ENCODE measurements at places on chromosomes 16 and 17.

- peak; percentile 16 for DNase-seq
These were observed 60.7 kb upstream of the ADCY9 start for GRCh38 chr16:4176906-4177417.

DNA sequence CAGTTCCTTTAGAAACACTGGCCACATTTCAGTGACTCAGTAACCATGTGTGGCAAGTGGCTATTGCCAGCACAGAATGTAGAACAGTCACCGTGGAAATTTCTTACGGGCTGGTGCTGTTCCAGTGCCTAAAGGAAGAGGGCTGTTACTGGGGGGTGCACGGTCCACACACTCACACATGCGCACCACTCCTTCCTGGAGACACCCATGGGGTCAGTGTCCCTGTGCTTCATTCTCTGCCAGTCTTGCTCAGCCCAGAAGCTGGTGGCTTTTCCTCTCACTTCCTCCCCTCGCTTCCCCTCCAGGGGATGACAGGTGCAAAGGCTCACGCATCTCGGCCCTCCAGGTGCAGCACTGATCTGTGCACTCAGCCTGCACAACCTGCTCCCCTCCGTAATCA, 115.6 kb downstream of the CCDC182 start:
- DNase-seq, result no peak

- DNase-seq, result peak; percentile 51
These were observed 47.5 kb downstream of the WNT3 start for GRCh38 chr17:46770818-46771560.

GRCh38 chr16:79599837-79600637, 500 bp downstream of the MAF start:
- peak; percentile 60 for DNase-seq

DNA sequence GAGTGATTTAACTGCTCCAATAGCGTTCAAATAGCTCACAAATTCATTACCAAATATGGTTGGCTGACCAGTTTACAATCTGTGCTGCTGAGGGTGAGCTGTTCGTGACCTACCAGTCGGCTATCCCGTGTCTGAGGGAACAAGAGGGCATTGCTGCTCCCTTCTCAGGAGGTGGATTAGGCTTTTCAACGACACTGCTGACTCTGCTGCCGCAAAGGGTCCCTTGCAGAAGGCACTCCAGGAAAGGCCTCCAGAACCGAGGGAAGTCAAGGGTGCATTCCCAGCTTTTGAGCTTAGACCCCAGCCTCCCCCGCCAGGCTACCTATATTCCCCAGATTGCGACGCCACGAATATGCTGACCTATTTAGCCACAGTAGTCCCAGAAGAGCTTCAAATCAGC, 32.3 kb downstream of the GJC1 start:
- DNase-seq, result no peak

DNA sequence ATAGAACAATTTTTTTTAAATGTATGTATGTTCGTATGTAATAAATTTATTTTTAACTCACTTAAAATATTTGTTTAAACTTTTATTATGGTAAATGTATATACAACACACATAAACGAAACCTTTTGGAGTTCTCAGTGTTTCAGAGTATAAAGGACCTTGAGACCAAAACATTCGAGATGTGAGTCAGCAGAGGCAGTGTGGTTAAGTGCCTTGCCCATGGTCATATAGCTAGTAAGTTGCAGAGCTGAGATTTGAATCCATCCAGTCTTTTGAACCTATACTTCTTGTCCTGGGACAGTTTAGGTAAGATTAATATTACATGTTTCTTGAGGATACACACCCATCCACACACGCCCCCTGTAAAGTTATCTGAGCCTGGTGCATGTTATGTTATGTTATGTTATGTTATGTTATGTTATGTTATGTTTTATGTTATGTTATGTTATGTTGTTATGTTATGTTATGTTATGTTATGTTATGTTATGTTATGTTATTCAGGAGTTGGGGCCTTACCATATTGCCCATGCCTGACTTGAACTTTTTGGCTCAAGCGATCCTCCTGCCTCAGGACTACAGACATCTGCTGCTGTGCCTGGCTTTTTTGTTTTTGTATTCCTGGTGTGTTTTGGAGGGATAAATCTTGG, 41.8 kb downstream of the TNRC6A start:
- no peak for DNase-seq

GRCh38 chr16:25868106-25868505, 176.3 kb downstream of the HS3ST4 start:
- DNase-seq, result no peak

DNA sequence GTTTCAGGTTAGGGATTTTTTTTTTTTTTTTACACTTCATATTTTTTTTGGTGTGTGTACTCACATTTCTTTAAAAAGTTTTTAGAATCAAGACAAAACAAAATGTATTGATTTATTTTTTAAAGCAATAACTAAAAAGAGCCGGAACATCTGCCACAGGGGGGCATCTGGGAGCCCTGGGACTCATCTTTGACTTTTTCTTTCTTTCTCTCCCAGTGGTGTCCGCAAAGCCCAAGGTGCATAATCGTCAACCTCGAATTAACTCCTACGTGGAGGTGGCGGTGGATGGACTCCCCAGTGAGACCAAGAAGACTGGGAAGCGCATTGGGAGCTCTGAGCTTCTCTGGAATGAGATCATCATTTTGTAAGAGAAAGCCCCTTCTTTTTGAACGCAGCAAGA, 36.3 kb downstream of the WWP2 start:
- no peak for DNase-seq

DNA sequence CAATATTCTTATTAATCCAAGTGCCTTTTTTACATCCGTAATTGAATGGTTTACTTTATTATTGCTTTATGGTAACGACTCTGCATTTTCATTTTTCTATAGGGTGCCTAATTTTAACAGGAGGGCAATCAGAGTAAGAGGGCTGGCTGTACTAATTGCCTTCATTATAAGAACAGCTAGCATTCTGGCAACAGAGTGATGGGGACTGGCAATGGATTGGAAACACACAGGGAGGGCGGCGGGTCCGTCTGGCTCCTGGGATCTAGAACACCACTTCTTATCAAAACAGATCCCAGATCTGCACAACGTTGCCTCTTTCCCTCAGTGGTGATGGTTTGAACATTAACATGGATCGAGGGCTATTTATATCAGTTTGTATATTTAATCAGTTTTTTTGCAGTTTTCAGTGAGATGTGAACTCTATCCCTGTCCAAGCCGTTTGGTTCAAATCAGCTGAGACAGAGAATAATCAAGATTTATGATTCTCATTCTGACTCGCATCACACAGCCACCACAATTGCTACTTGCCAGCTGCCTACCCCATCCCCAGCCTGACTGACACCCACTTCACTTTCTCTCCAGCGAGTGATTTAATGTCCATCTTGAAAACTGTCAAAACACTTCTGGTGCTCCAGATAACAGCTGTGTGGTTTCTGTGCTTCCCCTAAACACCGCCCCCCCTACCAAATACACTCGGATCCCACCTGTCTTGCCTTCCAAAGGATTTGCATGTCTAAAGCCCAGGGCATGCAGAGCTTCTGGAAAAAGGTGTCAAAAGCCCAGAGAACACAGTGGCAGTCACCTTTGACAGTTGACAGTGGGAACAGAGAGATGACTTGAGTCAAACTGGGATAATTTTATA, 327.9 kb downstream of the HS3ST4 start:
- no peak for DNase-seq

DNA sequence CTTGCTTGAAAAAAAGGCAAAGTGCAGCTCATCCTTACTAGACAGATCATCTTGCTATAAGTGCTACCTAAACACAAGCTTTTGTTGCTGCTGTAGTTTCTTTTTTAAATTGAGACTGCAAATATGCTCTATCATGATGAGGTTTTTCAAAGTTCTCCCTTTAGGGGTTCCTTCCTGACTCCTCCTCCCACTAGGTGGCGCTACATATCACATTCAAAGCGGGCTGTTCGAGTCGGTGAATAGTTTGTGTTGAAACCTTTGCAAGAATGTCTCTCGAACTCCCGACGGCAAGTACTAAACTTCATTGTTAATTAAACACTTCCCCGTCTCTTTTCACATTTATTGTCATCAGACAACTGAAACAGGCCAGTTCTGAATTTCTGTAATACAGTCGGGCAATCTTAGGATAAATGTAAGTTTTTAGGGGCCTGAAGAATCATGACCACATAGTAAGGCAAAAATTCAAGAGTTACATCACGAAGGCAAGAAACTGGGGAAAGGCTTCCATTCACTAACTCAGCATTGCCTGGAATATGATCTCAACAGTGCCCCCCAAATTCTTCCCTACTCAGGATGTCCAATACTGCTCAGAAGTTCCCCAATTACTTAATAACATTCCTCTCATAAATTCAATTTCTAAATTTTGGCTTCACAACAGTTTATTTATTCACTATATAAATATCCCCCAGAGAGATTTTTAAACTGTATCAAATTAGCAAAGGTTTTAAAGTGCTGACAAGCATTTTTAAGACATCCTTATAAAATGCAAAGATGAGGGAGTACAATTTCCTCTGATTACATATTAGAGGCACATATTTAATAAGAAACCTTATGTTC, 6.7 kb downstream of the HS3ST3A1 start:
- peak; percentile 85 for DNase-seq

GRCh38 chr17:81578038-81578441, 25.9 kb upstream of the FAAP100 start:
- DNase-seq, result no peak

DNA sequence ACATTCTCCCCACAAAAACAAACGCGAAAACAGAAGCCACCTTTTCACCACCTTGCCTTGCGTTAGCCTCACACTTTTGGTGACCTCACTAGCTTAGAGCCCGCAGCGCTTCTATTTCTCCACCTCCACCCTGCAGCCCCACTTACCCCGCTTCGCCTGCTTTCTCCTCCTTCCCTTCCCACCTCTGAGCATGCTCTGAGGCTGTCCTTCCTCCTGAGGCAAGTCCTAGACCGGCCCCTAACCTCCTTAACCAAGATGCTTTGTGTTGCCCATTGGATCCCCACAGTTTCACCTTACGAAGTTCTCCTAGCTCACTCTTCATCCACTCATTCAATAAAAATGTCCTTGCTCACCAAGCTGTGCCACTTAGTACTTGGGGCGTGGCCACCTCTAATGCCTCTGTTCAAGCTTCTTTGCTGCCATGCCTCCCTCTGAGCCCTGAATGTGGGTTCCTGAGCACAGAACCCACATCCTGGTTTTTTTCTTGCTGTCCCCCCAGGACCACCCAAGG, 1.3 kb downstream of the GNGT2 start:
- DNase-seq, result no peak

- DNase-seq, result no peak
These were observed 12.1 kb upstream of the CYB5B start for GRCh38 chr16:69412287-69412686.

GRCh38 chr17:16033729-16034349, 34.2 kb downstream of the TTC19 start:
- no peak for DNase-seq

DNA sequence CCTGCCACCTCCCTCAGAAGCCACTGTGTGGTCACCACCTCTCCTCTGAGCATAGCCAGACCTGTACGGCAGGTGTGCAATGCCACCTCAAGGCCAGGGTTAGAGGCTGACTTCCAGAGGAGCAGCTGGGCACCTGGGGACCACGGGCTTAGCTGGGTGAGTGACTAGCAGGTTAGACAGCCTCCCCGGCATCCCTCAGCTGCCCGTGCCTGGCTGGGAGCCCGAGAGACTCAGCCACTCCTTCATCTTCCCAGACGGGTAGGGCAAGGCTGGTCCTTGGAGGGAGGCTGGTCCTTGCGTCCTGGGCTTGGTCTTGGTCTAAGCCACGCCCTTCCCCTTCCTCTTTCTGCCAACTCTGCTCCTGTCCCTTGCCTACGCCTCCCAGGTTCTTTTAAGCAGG, 7.8 kb downstream of the CRHR1 start:
- no peak for DNase-seq

- no peak for DNase-seq
These were observed 206.9 kb downstream of the WWOX start for GRCh38 chr16:78306361-78306760.

DNA sequence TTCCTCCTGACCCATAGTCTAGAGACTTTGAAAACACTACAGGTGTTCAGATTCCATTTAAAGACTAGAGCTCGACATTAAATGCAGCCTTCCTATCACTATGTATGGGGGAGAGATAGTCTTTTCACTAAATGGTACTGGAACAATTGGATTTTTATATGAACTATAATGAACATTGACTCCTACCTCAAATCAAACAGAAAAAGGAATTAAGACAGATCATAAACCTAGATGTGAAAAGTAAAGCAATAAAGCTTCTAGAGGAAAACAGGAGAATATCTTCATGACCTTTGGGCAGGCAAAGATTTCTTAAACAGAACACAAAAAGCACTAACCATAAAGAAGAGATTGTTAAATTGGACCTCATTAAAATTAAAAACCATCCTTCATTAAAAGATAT, 18.8 kb upstream of the NOS2 start:
- no peak for DNase-seq

DNA sequence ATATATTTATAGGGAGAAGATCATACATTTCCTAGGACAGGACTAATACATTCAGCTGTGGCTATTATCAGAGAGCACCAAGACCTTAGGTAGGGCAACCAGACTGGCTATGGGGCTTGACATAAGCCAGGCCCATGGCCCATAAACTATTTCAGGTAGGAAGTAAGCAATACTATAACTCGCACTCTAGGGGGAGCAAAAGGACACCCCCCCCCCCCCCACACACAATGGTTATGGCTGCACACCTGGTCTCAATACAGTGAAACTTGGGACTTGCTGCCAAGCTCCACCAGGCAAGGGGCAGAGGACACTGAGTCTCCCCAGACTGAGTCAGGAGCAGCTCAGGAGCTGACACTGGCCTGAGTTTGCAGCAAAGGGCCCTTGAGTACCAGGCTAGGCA, 348.9 kb upstream of the ASIC2 start:
- DNase-seq, result no peak

- no peak for DNase-seq
These were observed 42.1 kb downstream of the ITGAM start for GRCh38 chr16:31301708-31302400.

DNA sequence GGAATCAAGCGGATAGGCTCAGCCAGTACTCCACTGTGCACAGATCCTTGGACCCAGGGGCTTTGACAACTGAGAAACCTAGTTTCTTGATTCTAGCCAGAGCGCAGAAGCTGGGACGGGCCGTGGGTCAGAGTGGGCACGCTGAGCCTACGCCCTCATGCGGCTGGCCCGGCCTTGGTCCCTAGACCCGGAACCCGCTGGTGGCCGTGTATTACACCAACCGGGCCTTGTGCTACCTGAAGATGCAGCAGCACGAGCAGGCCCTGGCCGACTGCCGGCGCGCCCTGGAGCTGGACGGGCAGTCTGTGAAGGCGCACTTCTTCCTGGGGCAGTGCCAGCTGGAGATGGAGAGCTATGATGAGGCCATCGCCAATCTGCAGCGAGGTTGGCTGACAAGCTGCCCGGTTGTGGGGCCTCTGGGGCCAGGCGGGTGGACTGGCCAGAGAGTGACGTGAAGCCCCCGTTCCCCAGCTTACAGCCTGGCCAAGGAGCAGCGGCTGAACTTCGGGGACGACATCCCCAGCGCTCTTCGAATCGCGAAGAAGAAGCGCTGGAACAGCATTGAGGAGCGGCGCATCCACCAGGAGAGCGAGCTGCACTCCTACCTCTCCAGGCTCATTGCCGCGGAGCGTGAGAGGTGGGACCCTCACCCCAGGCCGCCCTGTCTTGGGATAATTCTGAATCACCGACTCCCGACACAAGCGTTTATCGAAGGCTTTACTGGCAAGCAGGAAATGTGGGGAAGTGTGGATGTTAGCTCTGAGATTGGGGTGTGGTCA, 946 bp downstream of the STUB1 start:
- peak; percentile 38 for DNase-seq

GRCh38 chr16:86595983-86596605, 17.7 kb downstream of the FOXL1 start:
- no peak for DNase-seq

GRCh38 chr17:18877104-18877645, 19.2 kb downstream of the PRPSAP2 start:
- DNase-seq, result no peak
